Activated CD8-positive, alpha-beta memory T cell treated with anti-CD3 and anti-CD28 coated beads for 4 hours (primary cell): ENCODE measurements at places on chromosomes 1 and 21.

GRCh38 chr1:163063610-163064009 is 5.6 kb upstream of the RGS4 start:
- no peak for DNase-seq

- no peak for DNase-seq
Measured at GRCh38 chr1:10586125-10586524, 111.4 kb downstream of the PEX14 start.

GRCh38 chr21:38323721-38324531 is 67.1 kb downstream of the KCNJ15 start:
- DNase-seq = no peak

- DNase-seq = no peak
Measured at GRCh38 chr1:183033205-183033604, 10.0 kb downstream of the LAMC1 start.

- DNase-seq = no peak
Measured at GRCh38 chr1:218573925-218574324, 228.8 kb downstream of the TGFB2 start.

- DNase-seq = no peak
Measured at GRCh38 chr1:223631473-223631872, 34.0 kb downstream of the CAPN8 start.

DNA sequence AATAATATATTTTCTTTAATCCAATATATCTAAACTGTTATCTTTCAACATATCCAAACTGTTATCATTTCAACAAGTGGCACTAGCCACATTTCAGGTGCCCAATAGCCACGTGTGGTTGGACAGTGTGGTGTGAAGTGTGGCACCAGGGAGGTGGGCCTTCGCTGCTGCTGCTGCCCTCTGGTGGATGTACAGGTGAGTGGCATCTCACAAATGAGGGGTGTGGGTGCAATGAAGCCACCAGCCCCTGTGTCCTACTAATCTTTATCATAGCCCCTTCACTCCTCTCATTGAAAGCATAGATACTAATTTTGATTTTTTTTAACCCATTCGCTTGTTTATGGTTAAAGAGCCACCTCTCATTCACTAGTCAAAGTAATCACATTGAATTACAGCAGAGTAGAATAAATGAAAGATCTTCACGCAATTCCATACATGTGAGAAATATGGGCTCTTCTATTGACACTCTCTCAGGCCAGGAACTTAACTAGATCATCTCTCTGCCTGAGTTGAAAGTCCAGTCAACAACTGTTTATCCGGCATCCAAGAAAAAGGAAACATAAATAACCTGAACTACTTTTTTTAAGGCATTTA is 499.2 kb downstream of the OMA1 start:
- DNase-seq = no peak

GRCh38 chr1:214331827-214332423 is 51.0 kb downstream of the SMYD2 start:
- no peak for DNase-seq

DNA sequence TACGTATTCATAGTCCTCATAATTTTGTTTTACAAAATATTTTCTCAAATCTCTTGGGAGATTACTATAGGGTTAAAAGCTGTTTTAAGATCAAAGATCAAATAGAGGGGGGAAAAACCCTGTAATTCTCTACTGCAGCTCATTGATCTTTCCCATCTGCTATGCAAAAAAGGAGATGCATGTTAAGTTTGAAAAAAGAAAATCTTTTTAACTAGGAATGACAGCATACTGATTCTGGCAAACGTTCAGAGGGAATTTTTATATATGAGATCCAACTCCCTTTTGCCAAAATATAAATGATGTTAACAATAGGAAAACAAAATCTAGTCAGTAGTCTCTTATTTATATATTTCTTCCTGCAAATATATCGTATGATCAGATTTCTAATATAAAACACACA is 69.1 kb downstream of the SMYD3 start:
- DNase-seq = no peak

- no peak for DNase-seq
Measured at GRCh38 chr1:228455715-228456114, 31.5 kb upstream of the RNF187 start.

GRCh38 chr1:82225421-82226185 is 424.9 kb downstream of the ADGRL2 start:
- DNase-seq = no peak

DNA sequence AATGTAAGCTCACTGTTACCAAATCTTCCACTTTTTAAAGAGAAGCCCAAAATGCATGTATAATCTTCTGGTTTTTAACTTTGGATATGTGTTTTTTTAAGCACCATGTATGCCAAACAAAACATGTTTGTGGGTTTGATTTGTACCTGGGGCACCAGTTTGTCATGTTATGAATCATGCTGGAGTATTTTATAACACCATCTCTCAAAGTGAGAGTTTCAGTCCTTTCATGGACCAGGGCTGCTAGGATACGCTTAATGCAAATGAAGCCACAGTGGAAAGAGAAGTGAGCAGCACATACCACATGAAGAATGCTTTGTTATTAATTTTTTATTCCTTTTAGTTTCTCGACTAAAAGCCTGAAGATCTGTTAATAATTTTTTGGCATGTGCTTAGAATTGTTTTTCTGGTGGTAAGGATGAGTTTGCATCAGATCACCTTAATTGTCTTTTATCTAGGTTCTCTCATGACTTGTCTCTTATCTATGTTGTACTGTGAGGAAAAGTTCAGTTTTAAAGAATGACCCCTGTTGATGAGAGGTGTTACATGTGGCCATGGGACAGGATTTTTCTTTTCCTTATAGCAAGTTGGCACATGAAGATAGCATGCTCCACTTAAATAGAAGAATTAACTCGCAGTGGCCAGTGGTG is 2.0 kb upstream of the RABGAP1L start:
- no peak for DNase-seq

- peak; percentile 14 for DNase-seq
Measured at GRCh38 chr1:86914998-86915736, 732 bp downstream of the HS2ST1 start.

- no peak for DNase-seq
Measured at GRCh38 chr1:215835951-215836350, 268.8 kb downstream of the KCTD3 start.

GRCh38 chr1:27887215-27888021 is 15.1 kb downstream of the THEMIS2 start:
- DNase-seq = no peak

- no peak for DNase-seq
Measured at GRCh38 chr1:226401355-226402303, 6.3 kb downstream of the PARP1 start.

DNA sequence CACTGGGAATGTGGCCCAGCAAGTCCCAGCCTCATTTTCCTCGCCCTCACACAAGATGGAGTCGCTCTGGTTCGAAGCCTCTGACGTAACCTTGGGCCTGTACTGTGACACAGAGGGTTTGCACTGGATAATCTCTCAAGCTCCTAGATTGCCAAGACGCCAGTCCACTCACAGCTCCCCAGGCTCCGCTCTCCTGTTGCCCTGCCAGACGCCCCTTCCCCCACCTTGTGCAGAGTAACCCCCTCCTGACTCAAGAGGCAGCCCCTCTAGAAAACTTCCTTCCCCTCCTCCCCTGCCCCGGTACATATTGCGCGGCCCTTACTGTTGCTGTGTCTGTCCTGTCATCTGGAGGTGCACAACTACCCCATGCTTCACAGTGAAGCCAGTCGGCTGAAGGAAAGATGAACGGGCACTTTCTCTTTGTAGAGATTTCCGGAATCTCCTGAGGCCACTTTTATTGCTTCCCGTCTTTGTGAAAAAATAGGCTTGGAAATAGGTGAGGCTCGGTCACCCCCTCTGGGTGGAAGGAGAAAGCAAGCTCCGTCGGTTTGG is 981 bp upstream of the KIAA1614 start:
- no peak for DNase-seq

DNA sequence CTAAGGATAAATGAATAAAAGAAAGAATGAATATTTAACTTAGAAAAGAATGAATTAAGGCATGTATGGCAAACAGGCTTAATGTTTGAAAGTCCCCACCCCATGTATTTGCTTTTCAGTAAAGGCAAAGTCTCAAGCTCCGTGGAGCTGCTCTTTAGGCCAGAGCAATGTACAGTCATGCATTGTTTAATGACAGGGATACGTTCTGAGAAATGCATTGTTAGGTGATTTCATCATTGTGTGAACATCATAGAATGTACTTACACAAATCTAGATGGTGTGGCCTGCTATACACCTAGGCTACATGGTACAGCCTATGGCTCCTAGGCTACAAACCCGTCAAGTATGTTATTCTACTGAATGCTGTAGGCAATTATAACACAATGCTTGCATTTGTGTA is 51.6 kb upstream of the SPATA6 start:
- no peak for DNase-seq

DNA sequence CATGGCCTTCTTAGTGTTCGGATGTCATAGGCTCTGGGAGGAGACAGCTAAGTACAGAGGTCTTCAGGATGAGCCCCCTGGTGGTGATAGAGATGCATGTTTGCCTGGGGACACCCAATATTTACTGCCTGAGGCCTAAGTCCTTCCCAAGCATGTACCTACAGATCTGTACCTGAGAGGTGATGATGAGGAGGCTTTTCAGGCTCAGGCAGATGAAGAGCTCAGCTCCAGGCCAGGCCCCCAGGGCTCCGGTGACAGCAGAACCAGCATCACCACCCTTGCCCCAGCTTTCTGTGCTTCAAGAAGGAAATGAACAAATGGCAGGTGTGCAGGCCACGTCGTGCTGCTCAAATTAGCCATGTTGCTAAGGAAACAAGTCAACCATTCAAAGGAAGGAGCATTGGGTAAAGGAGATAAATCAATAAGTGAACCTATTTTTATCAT is 21.1 kb downstream of the CACNA1E start:
- no peak for DNase-seq

GRCh38 chr21:42247716-42248115 is 28.8 kb downstream of the ABCG1 start:
- DNase-seq = no peak

DNA sequence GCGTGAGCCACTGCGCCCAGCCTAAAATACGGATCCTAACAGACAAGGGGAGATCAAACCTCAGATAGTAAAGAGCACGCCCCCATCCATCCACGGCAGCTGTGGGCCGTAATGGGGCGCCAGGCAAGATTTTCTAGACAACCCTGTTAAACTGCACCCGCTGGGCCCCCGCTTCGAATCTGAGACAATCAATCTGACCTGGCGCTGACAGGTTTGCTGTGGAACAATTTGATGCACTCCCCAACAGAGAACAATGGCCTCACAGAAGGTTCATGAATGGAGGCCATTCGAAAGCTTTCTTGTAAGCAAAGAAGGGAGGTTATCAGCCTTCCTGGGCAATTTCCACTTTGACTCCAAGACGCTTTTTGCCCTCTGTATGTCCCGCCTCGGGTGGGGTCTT is 30.5 kb downstream of the CLSTN1 start:
- no peak for DNase-seq
